ENCODE measurements at places on chromosomes 2 and 18.

DNA sequence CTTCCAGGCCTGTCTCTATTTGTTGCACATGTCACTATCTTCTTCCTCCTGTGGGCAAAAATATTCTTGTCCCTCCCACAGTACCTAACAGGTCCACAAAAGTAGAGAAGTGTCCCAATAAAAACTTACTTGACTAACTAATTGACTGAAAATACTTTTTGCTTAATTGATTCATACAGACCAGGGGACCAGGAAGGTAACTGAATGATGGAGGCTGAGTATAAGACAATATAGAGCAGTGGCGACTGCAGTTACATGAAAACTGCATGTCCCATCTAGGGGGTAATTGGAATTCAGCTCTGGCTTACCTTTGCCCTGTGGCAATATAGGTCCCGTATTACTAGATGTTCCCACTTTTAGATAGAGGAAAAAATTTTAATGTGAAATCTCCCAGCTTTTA is 112.9 kb upstream of the CREB1 start:
- DNase-seq = no peak

DNA sequence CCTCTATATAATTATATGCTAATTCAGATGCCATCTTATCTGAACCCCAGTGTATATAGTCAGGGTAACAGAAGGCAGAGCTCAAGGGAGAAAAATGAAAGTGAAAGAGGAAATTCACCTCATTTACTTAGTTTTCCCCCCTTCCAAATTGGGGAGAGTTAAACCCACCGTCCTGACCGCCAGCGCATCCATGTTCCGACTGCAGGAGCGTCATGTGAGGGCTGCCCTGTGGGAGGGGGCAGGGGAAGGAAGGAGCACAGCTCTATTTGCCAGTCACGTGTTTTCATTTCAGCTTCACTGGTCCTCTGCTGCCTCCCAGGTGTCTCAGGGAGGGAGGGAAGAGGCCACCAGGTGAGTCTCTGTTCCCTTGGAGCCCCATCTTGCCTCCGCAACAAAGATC is 13.2 kb downstream of the CNNM4 start:
- DNase-seq = peak; percentile 59

- no peak for DNase-seq
Observed at GRCh38 chr18:40576507-40577115, 1378.4 kb upstream of the PIK3C3 start.

- DNase-seq = peak; percentile 17
Observed at GRCh38 chr2:219551441-219552381, 7.9 kb downstream of the TMEM198 start.

DNA sequence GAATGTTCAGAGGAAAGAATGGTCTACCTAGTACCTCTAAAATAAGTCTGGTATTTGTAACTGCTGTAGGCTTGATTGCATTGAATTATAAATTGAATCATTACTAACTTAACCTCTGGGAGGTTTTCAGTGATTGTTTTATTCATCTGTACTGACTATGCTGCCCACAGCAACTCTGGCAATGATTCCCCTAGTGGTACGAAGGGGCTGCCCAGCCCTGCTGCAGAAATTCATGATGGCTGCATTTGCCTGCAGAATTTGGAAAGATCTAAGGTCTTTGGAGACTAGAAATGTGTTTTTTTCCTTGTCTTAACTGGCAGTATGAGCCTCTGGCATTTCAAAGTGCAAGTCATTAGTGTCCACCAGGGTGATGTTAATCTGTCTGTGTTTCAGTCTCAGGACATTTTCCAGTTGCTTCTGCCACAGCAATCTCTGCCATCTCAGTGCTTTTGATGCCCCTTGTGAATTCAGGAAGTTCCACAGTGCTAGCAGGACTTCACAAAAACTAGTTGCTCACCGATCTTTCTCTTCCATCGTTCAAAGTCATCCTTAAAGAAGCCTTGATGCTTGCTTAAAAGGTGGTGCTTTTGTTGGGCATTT is 13.4 kb upstream of the LRPPRC start:
- DNase-seq = no peak

DNA sequence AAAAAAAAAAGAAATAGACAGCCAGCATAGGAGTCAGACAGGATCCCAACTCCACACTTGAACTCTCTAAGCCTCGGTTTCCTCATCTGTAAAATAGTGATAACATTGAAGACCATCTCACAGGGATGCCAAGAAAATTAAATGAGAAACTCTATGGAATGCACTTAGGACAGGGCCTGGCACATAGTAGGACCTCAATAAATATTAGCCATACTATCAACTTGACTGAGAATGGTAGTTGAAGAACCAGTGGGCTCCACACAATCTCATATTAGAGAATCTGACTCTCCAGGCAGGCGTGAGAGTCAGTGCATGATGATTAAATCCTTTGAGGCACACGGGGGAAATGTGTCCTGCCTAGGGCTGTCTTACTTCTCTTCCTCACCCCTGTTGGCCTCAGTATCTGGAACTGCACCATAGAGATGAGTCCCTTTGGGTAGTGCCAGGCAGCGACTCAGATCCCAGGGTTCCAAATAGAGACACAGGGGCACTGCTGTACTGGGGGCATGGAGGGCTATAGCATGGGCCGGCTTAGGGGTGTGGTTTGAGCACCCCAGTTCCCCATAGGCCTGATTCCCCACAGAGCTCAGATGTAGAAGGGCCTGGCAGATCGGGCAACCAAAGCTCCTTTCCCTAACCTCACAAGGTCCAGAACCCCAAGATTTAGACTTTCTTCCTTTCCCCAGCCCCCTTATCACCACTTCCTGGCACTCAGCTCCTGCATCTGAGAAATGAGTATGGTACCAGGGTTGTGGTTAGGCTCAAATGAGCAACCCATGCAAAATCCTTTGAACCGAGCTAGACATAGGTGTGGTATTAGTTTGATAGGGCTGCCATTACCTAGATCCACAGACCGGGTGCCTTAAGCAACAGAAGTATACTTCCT is 51.3 kb upstream of the CAB39 start:
- DNase-seq = peak; percentile 82

DNA sequence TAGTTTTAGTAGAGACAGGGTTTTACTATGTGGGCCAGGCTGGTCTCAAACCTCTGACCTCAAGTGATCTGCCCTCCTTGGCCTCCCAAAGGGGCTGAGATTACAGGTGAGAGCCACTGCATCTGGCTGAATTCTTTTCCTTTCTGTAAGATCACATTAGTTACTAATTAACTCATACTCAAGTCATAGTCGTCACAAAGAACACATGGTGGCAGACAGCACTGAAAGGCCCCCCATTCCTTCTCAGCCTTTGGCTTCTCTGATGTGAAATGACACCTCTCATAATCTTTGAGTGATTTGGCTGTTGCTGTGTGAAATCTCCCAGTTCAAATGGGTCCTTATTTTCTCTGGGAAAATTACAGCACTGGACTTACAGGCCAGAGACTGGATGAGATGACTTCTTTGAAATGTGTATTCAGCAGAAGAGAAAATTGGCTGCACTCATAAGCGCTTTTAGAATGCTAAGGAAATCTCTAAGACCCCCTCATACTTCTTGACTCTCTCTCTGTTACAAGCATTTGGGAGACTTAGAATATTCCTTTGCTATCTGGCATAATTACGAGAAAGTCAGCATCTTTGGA is 764.8 kb downstream of the RNF144A start:
- no peak for DNase-seq

GRCh38 chr2:104648376-104648775 is 205.5 kb upstream of the POU3F3 start:
- DNase-seq = no peak

DNA sequence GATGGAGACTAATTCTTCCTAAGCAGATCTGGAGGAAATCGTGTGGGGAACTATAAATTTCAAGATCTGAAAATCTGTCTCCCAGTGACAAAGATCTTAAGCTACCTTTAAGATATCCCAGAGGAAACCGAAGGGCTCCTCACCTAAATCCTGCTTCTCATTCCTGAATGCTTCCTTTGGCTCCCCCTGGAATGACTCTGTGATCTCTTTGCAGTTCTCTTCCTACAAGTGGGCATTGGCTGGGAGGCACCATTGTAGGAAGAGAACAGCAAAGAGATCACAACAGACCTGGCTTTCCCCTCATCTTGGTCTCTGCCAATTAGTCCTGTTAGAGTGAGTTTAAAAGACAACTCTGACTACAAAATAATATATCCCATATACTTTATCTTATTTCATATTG is 70.0 kb upstream of the KCNH7 start:
- no peak for DNase-seq

GRCh38 chr2:85156153-85156552 is 23.0 kb downstream of the TCF7L1 start:
- DNase-seq = no peak

DNA sequence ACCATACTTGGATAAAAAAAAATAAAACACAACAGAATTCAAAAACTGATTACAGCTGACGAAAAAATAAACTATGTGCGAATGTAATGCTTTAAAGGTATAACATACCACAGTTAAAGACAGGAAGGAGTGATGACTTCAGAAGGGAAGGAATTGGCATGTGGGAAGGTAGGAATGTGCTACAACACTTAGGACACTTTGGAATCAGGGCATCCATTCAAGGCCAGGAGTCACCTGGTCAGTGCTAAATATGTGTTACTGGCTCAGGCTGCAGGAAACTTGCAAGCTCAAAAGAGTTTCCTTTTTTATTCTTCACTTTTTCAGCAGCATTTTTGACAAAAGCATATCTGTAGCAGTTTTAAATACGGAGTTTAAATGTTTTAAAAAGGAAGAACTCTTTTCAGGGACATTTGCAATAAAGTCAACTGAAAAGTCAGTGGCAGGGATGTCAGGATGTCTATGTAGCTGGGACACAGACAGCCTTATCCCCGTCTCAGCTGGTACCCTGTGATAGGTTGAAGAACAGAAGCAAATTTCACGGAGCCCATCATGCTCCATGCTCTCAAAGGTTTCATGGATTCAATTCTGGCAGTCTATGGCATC is 138.0 kb upstream of the KLHL14 start:
- no peak for DNase-seq

DNA sequence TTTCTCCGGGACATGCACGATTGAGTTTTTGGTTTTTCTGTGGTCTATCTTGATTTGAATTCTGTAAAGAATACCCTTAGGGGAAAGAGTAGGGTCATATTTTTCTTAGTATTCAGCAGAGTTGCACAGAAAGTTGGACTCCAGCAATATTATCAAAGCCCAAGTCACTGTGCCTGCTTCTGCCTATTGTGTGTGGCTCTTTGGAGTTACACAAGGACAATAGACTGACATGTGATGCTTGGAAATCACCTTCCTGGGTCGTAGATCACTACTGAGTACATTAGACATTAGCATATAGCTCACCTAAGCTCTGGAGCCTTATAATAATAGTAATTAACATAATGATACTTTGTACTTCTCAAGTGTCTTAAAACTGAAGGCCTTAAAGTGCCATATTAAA is 238.8 kb upstream of the FOSL2 start:
- no peak for DNase-seq

GRCh38 chr2:27715318-27716210 is 51.9 kb downstream of the SLC4A1AP start:
- DNase-seq = peak; percentile 37

DNA sequence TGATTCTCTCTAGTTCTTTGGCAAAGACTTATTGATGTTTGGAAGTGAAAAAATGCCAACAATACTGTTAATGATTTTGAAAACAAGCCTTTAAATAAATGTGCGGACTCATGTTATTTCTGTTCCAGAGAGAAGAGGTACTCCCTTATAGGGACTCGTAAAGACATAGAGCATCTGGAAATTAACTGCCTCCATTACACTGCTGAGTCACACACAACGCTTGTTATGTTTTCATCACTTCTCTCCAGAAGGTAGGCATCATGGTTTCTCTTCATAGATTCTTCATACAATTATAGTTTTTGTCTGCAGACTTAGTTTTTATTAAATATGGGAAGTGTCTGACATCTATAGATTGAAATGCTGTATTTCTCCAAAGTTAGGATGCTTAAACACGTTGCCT is 302.5 kb upstream of the EPC2 start:
- no peak for DNase-seq

GRCh38 chr2:53880756-53881155 is 21.0 kb upstream of the GPR75 start:
- no peak for DNase-seq

DNA sequence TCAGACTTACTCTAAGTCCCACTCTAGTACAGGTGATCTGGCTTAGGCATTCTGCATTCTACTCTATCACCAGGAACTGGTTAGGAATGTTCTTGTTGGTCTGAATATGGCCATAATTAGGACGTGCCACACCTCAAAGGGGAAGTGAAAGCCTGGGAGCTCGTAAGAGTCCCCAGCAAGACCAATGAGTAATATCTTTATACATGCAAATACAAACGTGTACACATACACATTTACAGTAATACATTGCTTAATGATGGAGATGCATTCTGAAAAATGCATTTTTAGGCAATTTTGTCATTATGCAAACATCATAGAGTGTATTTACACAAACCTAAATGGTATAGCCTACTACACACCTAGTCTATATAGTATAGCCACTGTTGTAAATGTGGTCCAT is 19.5 kb upstream of the ERCC3 start:
- DNase-seq = no peak

- DNase-seq = no peak
Observed at GRCh38 chr2:64704996-64705395, 51.3 kb upstream of the SERTAD2 start.

- peak; percentile 66 for DNase-seq
Observed at GRCh38 chr2:227871375-227871791, at the start of gene DAW1. Gene DAW1 (plus strand): TSS chr2:227871631. CDS start chr2:227871690, 59 bp downstream.

DNA sequence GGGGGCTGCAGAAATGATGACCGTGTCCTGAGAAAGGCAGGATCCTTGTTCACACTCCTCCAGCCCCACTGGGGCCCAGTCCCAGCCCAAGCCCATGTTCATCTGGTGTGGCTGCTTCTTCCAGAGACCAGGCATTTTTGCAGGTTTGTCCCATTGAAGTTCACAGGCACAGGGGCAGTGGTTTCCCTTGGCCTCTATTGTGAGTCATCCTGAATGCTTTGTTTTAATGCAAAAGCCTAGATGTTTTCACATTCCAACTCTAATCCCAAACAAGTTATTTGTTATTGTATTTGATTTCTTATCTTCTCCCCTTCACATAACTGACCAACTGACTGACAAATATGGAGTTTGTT is 426.4 kb upstream of the ID2 start:
- no peak for DNase-seq

GRCh38 chr2:219483451-219484342 is 15.0 kb upstream of the GMPPA start:
- DNase-seq = no peak

GRCh38 chr18:67710639-67711038 is 194.1 kb upstream of the DSEL start:
- no peak for DNase-seq

- DNase-seq = no peak
Observed at GRCh38 chr2:239312741-239313667, 87.8 kb downstream of the HDAC4 start.

GRCh38 chr2:34961822-34962221 is 1362.7 kb upstream of the FAM98A start:
- DNase-seq = no peak

GRCh38 chr2:207854484-207855440 is 85.1 kb upstream of the FZD5 start:
- no peak for DNase-seq

Measured in central memory CD4-positive, alpha-beta T cell (primary cell).